G401 (cell line): ENCODE measurements at places on chromosomes 5 and 9.

DNA sequence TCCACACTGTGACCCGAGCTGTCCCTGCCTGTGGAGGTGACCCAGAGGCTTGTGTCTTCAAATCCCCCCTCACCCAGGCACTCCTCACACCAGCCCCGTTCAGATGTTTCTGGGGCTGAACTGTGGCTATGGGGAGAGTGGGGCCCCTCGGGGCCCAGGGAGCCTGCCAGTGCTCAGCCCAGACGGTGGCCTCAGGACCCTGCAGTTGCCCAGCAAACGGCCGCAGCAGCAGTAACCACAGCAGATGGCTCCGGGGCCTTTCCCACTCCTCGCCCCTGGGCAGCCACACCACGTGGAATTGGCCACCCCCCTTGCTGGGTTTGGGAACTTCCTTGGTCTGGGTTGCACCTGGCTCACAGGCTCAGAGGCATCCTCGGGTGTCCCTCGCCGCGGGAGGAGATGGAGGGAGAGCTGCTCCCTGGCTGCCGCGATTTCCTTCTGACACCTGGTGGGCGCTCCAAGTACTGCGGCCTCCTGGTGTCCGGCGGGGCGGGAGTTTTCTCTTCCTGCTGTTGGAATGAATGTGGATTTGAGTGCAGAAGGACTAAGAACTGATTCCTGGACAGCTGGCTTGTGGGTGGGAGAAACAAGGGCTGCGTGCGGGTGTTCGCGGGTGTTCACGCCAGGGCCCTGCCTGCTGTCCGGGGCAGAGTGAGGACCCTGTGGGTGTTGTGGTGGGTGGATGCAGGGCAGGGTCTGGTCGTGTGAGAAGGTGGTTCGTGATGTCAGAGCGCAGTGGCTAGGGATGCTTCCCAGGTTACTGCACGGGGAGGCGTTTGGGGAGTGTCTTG, 97.5 kb downstream of the COL5A1 start:
- peak; percentile 77 for DNase-seq

DNA sequence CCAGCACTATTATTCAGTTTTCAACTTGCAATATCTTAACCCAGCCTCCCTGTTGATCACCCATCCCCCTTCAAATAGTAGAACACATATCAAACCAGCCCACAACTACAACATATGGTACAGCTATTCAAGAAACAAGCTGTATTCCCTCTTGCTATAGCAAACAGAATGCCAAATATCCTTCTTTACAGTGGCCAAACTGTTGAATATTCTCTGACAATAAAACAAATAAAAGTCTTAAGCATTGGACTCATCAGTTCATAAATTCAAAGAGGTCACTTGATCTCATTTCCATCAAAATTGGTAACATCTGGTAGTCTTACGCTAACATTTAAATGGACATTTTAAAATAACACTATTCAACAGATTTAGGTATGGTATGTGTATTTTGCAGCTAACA, 350.8 kb downstream of the EFNA5 start:
- no peak for DNase-seq

GRCh38 chr5:11977904-11978303, 73.7 kb upstream of the CTNND2 start:
- DNase-seq: no peak

- DNase-seq: no peak
Measured at GRCh38 chr5:171997011-171997410, 9.4 kb downstream of the FBXW11 start.

GRCh38 chr9:133769511-133770075, 31.4 kb upstream of the SARDH start:
- no peak for DNase-seq
